Stimulated activated CD4-positive, alpha-beta T cell treated with anti-CD3 and anti-CD28 coated beads, TNF-alpha, amount 100 ng/mL, for 24 hours (primary cell): ENCODE measurements at places on chromosomes 4 and X.
A peak's percentile ranks its signal among the peaks of the same experiment; 100 is the strongest.

DNA sequence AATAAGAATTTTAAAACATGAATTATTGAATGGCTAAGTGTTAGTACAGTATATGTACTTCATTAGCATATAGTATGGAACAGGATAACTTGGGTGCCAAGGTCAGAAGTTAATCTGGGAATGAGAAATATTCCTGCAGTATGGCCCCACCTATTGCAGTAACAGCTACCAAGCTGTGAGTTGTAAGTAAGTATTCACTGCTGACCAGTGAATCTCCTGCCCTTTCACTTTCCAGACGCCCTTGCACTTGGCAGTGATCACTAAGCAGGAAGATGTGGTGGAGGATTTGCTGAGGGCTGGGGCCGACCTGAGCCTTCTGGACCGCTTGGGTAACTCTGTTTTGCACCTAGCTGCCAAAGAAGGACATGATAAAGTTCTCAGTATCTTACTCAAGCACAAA, 105.1 kb downstream of the NFKB1 start:
- no peak for DNase-seq

- no peak for DNase-seq
Observed at GRCh38 chr4:87213421-87214075, 6.9 kb downstream of the KLHL8 start.

DNA sequence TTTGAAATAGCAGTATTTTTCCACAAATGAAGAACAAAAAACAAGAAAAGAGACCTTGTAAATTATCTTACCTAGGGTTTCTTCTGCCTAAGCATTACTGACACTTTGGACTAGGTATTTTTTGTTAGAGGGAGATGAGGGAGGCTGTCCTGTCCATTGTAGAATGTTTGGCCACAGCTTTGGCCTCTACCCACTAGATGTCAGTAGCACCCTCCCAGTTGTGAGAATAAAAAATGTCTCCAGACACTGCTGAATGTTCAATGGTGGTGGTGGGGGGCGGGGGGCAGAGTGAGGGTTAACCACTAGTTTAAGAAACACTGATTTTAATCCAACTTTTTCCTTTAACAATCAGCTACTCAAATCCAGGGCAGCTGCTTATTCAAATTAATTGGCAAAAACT, 25.8 kb downstream of the OTUD4 start:
- no peak for DNase-seq

- no peak for DNase-seq
Observed at GRCh38 chr4:42331914-42332368, 65.3 kb upstream of the SHISA3 start.

GRCh38 chrX:130801901-130802300, 101.1 kb downstream of the ENOX2 start:
- DNase-seq: no peak

- no peak for DNase-seq
Observed at GRCh38 chr4:142098900-142099545, 462.6 kb downstream of the IL15 start.

DNA sequence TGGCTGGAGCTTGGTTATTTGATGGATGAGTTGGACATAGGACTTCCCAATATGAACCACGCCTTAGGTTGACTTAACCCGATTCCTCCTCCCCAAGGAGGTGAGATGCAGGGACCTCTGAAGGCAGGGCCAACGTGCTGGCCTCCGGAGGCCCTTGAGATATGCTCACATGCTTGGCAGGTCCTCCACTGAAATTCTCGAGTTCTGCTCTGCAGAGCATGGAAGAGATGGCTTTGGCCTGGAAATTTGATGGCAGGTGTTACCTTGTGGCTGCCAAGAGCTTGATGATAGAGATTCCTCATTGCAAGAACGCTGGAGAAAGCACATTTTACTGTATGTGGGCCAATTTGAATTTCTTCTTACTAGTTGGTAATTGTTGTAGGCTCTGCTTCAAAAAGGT, 117.4 kb upstream of the LIMCH1 start:
- DNase-seq: no peak

GRCh38 chr4:54038056-54038455, 26.3 kb downstream of the CHIC2 start:
- no peak for DNase-seq

GRCh38 chrX:11535156-11535919, 130.4 kb downstream of the ARHGAP6 start:
- no peak for DNase-seq

- no peak for DNase-seq
Observed at GRCh38 chr4:63526251-63526650, 883.0 kb downstream of the TECRL start.

DNA sequence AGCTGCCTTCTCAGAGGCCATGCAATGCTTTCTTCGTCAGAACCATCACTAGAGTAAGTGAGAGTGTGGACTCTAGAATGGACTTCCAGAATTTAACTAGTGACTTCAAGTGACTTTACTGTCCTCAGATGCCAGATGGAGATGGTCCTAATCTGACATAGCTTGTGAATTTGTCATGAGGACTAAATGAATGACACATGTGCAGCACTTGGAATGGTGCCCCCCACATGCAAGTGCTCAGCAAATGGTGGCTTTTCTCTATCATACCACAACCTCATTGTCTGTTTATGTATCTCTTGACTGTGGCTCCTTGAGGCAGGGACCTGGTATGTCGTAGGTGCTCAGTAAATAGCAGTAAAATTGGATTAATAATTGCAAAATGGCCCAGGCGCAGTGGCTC, 91.6 kb upstream of the STX18 start:
- DNase-seq: no peak

DNA sequence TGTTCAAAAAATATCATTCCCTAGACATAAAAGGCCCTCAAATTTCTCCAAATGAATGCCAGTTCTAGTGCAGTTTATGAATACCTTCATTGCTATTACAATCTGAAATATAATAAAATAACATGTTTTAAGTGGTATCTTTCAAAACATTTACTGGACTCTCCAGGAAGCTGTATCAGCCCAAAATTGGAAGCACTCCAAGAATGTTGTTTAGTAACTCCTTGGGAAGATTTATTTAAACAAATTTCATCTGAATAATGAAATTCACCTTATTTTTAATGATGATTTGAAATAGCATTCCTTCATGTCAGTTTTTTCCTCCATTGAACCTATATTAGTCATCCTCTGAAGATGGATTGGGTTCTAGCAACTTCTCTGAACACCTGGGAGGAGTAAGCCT, 217.2 kb upstream of the PCDH18 start:
- DNase-seq: no peak

- DNase-seq: peak; percentile 42
Observed at GRCh38 chrX:103845165-103845653, 13.2 kb upstream of the RAB9B start.

DNA sequence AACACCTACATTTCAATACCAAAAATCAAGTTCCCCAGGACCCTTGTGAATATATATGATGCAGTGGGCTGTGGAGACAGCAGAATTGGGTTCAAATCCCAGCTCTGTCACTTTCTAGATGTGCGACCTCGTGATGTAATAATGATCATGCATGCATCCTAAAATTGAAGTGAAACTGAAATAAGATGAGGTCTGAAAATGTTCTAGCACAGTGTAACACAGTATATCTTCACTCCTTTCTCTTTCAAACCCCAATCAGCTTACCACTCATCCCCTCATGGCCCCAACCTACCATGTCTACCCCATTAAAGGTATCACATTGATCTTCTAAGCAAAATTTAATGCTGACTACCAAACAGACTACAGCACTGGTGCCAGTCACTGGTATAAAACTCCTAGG, 69.9 kb upstream of the BRS3 start:
- DNase-seq: no peak

GRCh38 chr4:94758141-94758699, 465 bp downstream of the BMPR1B start:
- no peak for DNase-seq

DNA sequence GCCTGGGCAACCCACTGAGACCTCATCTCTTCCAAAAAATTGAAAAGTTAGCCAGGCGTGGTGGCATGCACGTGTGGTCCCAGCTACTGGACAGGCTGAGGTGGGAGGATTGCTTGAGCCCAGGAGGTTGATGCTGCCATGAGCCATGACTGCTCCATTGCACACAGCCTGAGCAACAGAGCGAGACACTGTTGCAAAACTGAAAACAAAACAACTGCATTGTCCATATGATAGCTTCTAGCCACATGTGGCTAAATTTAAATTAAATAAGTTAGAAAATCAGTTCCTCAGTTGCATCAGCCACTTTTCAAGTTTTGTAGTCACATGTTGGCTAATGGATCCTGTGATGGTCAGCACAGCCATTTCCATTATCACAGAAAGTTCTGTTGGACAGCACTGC, 67.9 kb downstream of the GAB1 start:
- DNase-seq: no peak

- no peak for DNase-seq
Observed at GRCh38 chrX:130893356-130894085, 9.5 kb downstream of the ENOX2 start.

DNA sequence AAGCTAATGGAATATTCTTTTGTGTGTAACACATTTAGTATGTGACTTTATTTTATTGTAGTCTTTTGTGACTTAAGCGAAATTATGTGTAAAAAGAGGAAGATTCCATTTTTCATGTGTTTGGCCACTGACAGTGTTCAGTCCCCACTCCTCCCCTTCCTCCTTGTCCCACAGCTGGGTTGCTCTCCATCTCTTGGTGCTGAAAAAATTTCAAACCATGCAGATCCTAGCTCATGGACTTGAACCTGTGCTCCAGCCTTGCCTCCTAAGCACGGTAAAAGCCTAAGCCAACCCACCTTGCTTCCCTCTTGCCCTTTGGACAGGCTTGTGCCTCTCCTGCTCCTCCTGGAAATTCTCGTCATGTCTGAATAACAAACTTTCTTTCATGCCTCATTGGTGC, 2008.5 kb upstream of the TENM3 start:
- no peak for DNase-seq

GRCh38 chr4:78331965-78332364, 219.6 kb upstream of the ANXA3 start:
- no peak for DNase-seq

DNA sequence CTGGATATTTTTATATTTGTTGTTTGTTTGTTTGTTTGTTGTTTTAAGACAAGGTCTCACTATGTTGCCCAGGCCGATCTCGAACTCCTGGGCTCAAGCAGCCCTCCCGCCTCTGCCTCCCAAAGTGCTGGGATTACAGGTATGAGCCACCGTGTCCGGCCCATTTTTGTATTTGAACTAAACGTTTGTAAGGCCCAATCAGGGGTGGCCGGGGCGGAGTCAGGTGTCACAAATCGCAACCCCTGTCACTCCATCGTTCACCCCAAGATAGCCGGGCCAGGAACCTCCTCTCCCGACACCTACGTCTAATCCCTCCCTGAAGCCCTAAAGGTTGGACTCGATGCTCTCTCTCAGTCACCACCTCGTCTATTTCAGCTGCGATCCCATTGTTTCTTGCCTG, 722 bp upstream of the EFHC2 start:
- DNase-seq: peak; percentile 39

DNA sequence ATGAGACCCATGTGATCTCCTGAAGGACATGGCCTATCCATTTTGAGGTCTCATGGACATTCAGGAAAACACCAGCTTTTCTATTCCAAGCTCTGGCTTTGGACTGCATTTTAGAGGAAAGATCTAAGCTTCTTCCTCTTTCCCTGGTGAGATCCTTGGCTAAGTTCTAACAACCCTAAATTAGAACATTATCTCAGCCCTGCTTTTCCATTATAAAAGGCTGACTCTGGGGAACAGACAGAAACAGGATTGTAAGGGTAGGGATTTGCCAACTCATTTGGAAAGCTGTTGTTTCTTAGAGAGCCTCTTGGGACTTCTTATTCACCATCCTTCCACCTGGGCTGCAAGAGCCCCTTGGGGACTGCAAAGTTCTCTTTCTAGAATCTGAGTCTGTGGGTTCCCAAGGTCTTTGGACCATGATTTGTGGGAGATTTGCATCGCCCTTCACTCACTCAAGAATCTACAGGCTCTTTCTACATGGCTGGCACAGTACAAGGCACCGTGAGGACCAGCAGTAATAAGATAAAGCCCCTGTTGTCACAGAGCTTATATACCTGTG, 146.9 kb downstream of the FNIP2 start:
- DNase-seq: no peak

- DNase-seq: no peak
Observed at GRCh38 chrX:120311727-120312063, 434 bp upstream of the TMEM255A start.

DNA sequence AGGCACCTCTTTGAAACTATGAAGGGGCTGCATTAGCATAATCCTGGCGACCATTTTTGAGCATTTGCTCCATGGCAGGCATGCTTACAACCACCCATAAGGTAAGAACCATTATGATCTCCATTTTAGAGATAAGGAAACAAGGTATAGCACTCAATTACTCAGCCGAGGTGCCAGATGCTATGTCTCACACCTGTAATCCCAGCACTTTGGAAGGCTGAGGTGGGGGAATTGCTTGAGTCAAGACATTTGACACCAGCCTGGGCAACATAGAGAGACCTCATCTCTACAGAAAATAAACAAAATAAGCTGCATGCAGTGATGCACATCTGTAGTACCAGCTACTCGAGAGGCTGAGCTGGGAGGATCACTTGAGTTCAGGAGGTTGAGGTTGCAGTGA, 43.6 kb downstream of the TIGD4 start:
- no peak for DNase-seq

GRCh38 chr4:14646831-14647230, 355.4 kb upstream of the CPEB2 start:
- no peak for DNase-seq

- no peak for DNase-seq
Observed at GRCh38 chrX:21930986-21931385, 9.5 kb upstream of the SMS start.

- no peak for DNase-seq
Observed at GRCh38 chr4:54066718-54067129, 2.3 kb upstream of the CHIC2 start.

DNA sequence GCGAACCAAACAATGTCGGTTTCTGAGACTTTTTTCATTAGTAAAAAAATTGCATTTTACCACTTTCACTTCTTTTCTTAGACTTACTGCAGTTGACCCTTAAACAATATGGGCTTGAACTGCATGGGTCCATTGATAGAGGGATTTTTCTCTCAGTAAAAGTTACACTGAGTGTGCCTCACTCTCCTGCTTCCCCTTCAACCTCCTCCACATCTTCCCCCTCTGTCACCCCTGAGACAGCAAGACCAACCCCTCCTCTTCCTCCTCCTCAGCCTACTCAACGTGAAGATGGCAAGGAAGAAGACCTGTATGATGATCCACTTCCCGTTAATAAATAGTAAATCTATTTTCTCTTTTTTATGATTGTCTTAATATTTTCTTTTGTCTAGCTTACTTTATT, 43.4 kb downstream of the TEC start:
- DNase-seq: no peak

GRCh38 chrX:431056-431455, 44.3 kb upstream of the PPP2R3B start:
- no peak for DNase-seq

DNA sequence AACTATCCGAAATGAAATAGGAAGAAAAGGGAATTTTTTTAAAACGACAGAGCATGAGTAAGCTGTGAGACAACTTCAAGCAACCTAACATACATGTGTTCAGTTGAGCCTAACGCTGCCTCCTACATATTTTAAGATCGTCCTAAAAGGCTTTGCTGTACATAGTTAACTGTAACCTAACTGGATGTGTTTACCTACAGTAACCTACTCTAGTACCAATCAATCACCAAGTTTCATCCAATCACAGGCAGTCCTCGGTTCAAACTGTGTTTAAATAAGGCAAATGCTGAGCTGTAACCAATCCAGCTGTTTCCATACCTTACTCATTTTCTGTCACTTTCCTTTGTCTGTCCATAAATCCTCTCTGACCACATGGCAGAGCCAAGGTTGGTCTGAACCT, 17.1 kb downstream of the RCHY1 start:
- no peak for DNase-seq
